ENCODE measurements at places on chromosomes 6 and 20. TPM values are rescaled to one million over a fixed set of nuclear protein-coding genes. Genes with fewer than 3 reads are reported as not detected.

The LY6G6F gene
- total RNA-seq: not detected

DNA sequence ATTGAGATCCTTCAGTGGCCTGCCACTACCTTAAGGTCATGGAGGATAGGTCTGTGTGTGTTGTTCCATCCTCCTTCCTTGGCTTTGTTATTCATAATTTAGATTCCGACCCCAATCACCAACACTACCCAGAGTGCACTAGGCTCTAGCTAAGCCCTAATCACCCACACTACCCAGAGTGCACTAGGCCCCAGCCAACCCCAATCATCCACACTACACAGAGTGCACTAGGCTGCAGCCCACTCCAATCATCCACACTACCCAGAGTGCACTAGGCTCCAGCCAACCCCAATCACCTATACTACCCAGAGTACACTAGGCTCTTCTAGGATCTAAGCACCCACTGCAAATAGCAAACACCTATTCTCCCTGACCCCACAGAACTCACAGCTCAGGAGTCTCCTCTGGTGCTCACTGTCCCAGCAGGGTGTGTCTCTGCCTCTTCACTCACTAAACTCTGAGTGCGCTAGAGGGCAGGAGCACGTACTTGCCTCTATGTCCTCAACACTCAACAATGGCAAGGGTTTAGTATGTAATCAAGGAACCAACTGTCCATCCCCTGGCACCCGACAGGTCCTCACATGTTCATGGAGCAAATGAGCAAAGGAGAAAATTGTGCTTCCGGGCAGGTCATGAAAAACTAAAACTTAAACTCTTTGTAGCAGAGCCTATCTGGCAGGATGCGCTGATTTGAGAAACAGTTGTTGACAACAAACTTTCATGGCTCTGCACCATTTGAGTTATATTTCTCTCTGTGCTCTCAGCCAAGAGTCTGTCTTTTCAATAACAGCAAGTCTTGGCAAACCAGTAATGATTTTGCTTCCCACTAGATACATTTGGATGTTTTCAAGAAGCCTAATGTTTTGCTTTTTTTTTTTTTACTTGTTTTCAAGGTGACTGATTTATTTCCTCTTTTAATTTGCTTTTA is 54.3 kb downstream of the SLC22A23 start:
- peaks cover 17% of the 10 kb centered on the region for H3K4me1 ChIP-seq
- peak overlapping the region; percentile 80 for H3K27ac ChIP-seq
- no peak for DNase-seq
- H3K27me3 ChIP-seq: no peaks in the 10 kb centered on the region
- H3K36me3 ChIP-seq: no peaks in the 10 kb centered on the region

The CDSN gene
- not detected for total RNA-seq

DNA sequence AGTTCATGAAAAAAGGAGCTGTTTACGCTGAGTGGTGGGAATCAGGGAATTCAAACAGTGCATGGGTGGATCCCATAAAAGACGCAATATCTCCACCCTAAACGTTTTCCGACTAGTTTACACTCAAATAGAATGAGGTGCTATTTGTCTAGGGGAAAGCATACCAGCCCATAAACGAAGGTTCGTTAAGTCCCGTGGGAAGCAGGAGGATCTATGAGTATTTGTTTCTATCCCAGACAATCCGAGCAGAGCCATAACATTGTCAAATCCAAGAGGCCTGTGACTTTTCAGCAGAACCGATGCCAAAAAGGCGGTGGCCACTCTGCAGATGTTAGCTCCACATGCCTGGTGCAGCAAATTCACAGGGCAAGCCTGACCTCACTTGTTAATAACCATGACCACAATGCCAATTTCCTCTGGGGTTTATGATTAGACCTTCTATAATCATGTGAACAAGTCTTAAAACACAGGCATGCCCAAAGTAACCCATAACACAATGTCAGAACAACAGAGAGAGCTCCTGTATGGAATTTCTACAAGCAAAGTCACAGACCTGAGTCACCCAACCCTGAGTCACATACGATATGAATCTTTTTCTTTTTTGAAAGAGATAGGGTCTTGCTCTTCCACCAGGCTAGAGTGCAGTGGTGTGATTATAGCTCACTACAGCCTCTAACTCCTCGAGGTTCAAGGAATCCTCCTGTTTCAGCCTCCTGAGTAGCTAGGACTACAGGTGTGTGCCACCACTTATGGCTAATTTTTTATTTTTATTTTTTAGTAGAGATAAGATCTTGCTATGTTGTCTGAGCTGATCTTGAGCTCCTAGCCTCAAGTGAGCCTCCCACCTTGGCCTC is 123.3 kb downstream of the KIF13A start:
- H3K27me3 ChIP-seq: no peaks in the 10 kb centered on the region
- DNase-seq: no peak
- peaks cover 33% of the 10 kb centered on the region for H3K4me1 ChIP-seq
- peak overlapping the region; percentile 80 for H3K27ac ChIP-seq
- H3K4me3 ChIP-seq: no peak overlapping the region
- no peaks in the 10 kb centered on the region for H3K36me3 ChIP-seq

The SLC35D3 gene
- total RNA-seq: not detected

GRCh38 chr20:48057251-48057650 is 272.0 kb upstream of the SULF2 start:
- H3K27ac ChIP-seq: no peak overlapping the region
- DNase-seq: no peak
- H3K36me3 ChIP-seq: no peaks in the 10 kb centered on the region
- peaks cover 2% of the 10 kb centered on the region for H3K4me1 ChIP-seq
- H3K4me3 ChIP-seq: no peak overlapping the region

DNA sequence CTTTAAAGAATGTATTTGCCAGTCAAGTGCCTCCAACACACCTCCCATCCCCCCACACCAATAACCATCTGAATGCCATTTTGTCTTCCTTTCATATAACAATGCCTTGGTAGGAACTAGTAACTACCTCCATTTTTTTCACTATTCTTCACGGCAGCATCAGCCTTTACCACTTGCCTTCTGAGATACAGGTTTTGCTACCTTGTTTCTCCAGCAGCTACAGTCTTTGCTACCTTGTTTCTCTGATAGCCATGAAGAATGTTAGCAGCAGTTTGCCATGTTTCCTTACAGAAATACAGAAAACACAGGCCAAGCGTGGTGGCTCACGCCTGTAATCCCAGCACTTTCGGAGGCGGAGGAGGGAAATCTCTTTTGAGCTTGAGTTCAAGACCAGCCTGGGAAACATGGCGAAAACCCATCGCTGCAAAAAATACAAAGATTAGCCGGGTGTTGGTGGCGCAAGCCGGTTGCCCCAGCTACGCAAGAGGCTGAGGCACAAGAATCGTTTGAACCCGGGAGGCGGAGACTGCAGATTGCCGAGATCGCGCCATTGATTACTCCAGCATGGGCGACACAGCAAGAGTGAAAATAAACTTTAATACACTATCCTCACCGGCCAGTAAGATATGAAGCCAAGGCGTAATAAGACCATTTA is 100.9 kb downstream of the HFE start:
- DNase-seq: no peak
- peak overlapping the region; percentile 56 for H3K4me3 ChIP-seq
- H3K27me3 ChIP-seq: no peaks in the 10 kb centered on the region
- peaks cover 3% of the 10 kb centered on the region for H3K4me1 ChIP-seq
- no peaks in the 10 kb centered on the region for H3K36me3 ChIP-seq

DNA sequence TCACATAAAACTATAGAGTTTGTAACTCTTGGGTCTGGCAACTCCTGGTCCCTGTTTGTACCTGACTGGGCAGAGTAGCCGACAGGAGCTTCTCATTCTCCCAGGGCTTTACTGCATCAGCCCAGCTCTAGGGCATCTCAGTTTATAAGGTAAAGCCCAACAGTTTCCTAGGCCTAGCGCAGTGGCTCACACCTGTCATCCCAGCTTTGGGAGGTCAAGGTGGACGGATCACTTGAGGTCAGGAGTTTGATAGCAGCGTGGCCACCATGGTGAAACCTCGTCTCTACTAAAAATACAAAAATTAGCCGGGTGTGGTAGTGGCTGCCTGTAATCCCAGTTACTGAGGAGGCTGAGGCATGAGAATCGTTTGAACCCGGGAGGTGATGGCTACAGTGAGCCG is 47.8 kb downstream of the ATP9A start:
- no peak for DNase-seq
- H3K36me3 ChIP-seq: peaks cover 24% of the 10 kb centered on the region
- no peaks in the 10 kb centered on the region for H3K4me1 ChIP-seq
- no peak overlapping the region for H3K27ac ChIP-seq

The TRAPPC3L gene
- not detected for total RNA-seq

- no peaks in the 10 kb centered on the region for H3K27me3 ChIP-seq
- no peak overlapping the region for H3K27ac ChIP-seq
- no peak for DNase-seq
- no peak overlapping the region for H3K4me3 ChIP-seq
Measured at GRCh38 chr6:41579088-41579610, 33.0 kb downstream of the FOXP4 start.

DNA sequence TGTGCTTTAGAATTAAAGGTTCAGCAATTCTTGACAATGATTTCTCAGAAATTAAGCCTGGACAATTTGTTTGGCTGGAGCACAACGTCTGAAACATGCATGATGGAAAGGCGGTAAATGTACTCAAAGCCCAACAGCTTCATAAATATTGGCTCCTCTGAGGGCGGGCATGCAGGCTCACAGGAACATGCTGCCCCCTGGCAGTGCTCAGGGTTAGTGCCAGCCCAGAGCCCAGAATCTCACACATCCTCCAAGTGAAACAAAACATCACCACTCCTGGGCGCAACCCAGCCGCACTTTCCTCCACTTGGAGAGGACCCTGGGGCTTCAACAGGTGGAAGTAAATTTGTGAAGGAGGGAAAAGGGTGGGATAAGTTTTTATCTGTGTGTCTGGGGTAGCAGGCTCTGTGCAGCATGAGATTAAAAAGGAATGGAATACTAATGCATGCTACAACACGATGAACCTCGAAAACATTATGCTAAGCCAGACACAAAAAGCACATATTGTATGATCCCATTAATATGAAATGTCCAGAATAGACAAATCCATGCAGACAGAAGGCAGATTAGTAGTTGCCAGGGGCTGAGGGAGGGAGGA is 54.1 kb upstream of the PTPRT start:
- no peak overlapping the region for H3K27ac ChIP-seq
- H3K27me3 ChIP-seq: no peaks in the 10 kb centered on the region
- no peak overlapping the region for H3K4me3 ChIP-seq

DNA sequence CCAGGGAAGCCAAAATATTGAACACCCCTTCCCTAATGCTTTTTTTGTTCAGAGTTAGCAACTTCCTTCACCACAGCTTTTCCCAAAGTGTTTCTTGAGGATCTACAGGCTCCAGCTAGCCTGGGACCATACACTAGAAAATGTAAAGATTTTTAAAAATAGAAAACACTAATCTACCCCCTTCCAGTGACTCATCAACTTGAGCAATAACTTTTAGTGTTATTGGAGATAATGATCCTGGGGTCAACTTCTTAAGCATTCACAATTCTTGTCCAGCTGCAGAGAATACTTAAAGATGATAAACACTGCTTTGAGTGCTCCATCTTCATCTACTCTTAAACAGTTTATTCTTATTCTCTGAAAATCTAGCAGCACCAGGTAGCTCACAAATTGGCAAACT is 131.6 kb downstream of the COL9A1 start:
- no peaks in the 10 kb centered on the region for H3K27me3 ChIP-seq
- peaks cover 5% of the 10 kb centered on the region for H3K4me1 ChIP-seq
- no peak overlapping the region for H3K4me3 ChIP-seq
- no peak for DNase-seq

GRCh38 chr6:164200071-164200470 is 785.6 kb downstream of the QKI start:
- H3K4me3 ChIP-seq: no peak overlapping the region
- H3K4me1 ChIP-seq: no peaks in the 10 kb centered on the region
- no peaks in the 10 kb centered on the region for H3K27me3 ChIP-seq
- DNase-seq: no peak

- H3K4me3 ChIP-seq: no peak overlapping the region
- H3K27me3 ChIP-seq: no peaks in the 10 kb centered on the region
- peaks cover 2% of the 10 kb centered on the region for H3K4me1 ChIP-seq
- H3K27ac ChIP-seq: no peak overlapping the region
- no peak for DNase-seq
- no peaks in the 10 kb centered on the region for H3K36me3 ChIP-seq
Measured at GRCh38 chr20:38138086-38138778, 26.8 kb downstream of the TGM2 start.

DNA sequence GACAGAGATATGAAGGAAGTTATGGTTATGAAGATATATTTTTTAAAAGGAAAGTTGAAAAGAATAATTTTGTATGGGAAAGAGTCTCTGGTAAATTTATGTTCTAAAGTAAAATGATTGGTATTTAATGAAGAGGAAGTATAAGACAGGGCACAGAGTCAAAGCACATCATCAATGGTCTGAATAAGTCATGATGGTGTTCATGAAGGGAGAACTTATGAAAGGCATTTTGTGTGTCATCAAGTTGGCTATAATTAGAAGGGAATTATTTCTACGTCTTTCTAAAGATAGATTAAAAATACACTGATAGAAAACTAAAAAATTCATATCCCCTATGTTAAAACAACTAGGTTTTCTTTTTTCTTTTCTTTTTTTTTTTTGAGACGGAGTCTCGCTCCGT is 21.4 kb upstream of the SNAI1 start:
- H3K36me3 ChIP-seq: no peaks in the 10 kb centered on the region
- H3K4me1 ChIP-seq: no peaks in the 10 kb centered on the region
- DNase-seq: no peak
- no peak overlapping the region for H3K27ac ChIP-seq
- no peak overlapping the region for H3K4me3 ChIP-seq

GRCh38 chr6:15955484-15955883 is 173.4 kb upstream of the MYLIP start:
- DNase-seq: no peak
- H3K4me1 ChIP-seq: no peaks in the 10 kb centered on the region
- no peak overlapping the region for H3K27ac ChIP-seq
- H3K27me3 ChIP-seq: no peaks in the 10 kb centered on the region
- H3K4me3 ChIP-seq: no peak overlapping the region
- no peaks in the 10 kb centered on the region for H3K36me3 ChIP-seq

DNA sequence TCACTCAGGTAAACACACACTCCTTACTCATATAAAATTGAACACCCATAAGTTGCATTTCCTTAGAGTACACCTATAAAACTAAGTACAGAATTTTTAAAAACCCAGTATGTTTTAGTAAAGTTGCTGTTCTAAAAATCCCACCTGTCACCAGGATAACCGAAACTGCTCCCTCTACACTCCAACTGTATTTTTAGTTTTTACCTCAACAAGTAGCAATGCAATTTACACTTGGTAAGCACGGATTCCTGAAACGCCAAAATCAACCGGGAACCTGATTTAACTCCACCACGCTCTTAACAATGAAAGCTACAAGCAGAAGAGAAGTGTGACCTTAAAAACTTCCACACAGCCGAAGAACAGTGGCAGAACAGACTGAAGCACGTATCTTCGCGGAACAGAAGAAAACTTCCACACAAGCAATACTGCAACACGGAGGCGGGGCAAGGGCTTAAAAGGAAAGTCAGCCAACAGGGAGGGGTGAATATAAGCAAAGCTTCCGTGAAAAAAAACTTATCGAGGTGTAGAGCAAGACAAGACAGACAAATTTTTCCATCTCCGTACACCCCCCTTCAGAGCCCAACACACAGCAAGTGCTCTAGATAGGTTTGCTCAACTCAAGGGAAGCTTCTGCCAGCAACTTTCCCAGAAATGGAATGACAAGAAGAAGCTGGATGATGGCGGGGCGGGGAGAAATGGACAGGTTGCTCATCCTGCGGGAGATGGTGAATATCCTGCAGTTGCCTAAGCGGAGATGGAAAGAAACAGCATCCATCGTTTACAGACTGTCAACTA is 1.4 kb downstream of the STAU1 start:
- DNase-seq: no peak
- H3K4me3 ChIP-seq: peak overlapping the region; percentile 89
- H3K27me3 ChIP-seq: no peaks in the 10 kb centered on the region
- no peaks in the 10 kb centered on the region for H3K36me3 ChIP-seq
